ENCODE measurements at places on chromosomes 16 and 17.

DNA sequence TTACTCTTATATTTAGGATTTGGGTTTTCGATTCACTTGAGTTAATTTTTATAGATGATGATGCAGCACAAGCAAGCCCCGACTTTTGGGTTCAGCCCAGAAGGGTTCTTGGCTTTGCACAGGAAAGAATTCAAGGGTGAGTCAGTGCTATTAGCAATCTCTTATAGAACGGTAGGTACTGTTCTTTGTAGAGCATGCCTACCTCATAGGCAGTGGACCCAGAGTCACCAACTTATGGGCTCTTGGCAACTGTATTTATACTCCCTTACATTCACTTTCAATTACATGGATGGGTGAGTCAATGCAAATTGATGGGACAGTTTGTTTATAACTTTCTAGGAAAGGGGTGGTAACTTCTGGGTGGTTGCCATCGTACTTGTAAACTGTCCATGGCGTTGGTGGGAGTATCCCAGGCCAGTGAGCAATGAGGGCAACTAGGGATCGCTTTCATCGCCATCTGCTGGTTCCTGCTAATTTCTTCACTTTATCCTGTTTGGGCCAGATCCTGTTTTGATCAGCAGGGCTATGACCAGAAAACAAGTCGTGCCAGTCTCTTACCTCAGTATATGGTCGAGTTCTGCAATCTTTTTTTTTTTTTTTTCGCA is 362.6 kb downstream of the CNTNAP4 start:
- no peaks in the 10 kb centered on the region for H3K27me3 ChIP-seq
- DNase-seq = no peak
- H3K27ac ChIP-seq = no peak overlapping the region
- H3K36me3 ChIP-seq = no peaks in the 10 kb centered on the region

DNA sequence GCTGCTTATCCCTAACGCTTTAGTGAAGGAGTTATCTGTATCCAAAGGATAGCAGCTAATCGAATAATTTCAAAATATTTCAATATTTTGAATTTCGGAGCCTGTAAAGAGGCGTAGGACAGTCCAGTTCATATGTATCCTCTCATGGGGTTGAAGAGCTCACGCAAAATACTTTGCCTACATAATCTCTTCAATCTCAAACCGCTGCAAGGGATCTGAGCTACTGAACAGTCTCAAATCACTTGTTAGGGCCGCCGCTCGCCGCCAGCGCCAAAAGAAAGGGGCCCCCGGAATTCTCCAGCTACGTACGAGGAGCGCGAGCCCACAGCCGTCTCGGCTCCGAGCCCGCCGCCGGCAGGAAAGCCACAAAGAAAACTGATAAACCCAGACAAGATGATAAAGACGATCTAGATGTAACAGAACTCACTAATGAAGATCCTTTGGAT is 601 bp upstream of the RFWD3 start:
- H3K36me3 ChIP-seq = peaks cover 31% of the 10 kb centered on the region
- H3K27ac ChIP-seq = no peak overlapping the region
- peaks cover 9% of the 10 kb centered on the region for H3K4me1 ChIP-seq
- H3K27me3 ChIP-seq = no peaks in the 10 kb centered on the region

DNA sequence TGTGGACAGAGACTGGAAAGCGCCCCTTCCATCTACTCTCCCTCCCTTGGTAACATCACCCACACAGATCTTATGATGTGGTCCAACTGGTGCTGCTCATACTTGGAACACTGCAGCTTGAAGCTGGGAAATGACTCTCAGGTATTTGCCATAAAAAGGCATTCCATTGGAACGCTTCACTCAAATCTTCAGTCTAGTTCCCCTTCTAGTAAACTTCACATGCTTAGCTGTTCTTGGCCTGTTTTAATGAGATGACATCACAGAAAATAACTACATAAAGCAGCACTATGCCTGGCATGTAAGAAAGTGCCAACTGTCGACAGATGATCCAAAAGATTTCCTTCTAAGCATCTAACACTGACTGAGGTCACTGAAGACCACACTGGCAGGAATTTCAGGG is 9.3 kb downstream of the ZNF263 start:
- DNase-seq = no peak
- no peaks in the 10 kb centered on the region for H3K4me1 ChIP-seq
- no peak overlapping the region for H3K4me3 ChIP-seq

DNA sequence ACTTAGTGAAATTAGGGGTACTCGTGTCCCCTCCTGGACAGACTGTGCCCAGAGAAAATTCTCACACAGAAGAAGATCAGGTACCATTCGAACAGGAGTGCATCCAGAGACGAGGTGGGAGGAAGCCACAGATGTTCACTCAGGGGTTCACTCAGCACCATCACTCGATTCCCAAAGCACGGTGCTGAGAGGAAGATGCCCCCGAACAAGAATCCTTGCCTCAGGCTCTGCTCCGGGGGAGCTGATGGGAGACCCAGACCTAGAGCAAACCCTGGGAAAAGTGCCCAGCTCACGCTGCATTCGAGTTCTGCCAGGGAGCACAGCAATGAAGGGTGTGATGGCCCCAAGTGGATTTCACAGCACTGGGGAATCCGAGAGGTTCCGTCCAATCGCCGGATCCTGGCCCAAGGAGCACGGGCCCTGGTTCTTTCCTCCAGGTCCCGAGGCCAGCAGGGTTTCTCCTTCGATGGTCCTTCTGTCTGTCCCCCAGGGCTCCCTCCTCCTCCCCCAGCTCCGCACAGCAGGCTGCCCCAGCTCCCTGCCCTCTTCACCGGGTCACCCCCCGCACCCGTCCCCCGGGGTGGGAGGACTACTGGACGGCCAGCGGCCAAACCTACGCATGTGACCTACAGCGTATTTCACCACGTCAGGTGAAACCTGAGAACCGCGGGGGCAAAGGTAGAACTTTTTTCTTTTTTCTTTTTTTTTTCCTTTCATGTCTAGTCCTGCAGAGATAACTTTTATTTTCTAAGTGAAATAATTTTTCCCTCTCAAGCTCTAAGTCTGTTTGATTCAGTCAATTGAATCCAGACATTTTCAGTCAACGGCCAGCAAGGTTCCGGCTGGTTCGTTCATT is 10.2 kb upstream of the UBE2I start:
- H3K27me3 ChIP-seq = peaks cover 42% of the 10 kb centered on the region
- no peak overlapping the region for H3K27ac ChIP-seq
- no peak overlapping the region for H3K4me3 ChIP-seq
- no peaks in the 10 kb centered on the region for H3K36me3 ChIP-seq
- DNase-seq = no peak

DNA sequence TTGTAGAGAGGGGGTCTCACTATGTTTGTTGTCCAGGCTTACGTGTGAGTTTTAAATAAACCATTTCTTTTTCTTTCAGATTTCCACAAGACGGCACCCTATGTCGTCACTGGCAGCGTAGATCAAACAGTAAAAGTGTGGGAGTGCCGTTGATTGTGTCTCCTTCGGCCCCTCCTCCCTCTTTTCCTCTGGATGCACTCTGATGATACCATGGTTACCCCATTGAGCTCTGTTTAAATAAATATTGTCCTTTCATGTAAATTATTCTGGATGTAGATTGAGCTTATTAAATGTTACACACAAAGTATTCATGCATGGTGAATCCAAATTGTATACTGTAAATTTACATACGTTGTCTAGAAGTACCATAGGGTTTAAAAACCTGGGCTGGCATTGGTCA is 29.9 kb downstream of the CLUH start:
- no peaks in the 10 kb centered on the region for H3K27me3 ChIP-seq
- no peak for DNase-seq
- peaks cover 77% of the 10 kb centered on the region for H3K36me3 ChIP-seq
- H3K4me1 ChIP-seq = peaks cover 13% of the 10 kb centered on the region
- no peak overlapping the region for H3K4me3 ChIP-seq

DNA sequence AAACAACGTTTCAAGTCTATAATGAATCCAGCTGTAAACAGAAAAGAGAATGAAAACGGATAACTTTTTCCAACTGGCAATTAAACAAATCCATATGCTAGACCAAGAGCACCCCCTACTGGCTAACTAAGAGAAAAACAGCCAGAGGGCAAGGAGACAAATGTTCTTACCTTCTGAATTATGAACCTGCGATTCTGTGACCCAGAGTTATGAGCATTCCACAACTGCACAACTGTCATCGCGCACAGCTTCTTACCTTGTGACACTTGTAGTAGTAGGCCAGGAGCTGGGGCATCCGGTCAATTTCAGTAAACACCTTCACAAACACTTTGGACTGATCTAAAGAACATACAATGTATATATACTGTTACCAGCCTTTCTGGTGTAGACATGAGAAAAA is 18.6 kb downstream of the COG7 start:
- no peak overlapping the region for H3K4me3 ChIP-seq
- no peak for DNase-seq
- H3K36me3 ChIP-seq = peaks cover 59% of the 10 kb centered on the region
- no peaks in the 10 kb centered on the region for H3K27me3 ChIP-seq
